Osteoblast (primary cell): ENCODE measurements at places on chromosomes 16 and 17. TPM values are rescaled to one million over a fixed set of nuclear protein-coding genes. Genes with fewer than 3 reads are reported as not detected.

The GNPTG gene
- total RNA-seq: 67.8 and 69.1 TPM in 2 replicates

The GAST gene
- not detected in 2 replicates for total RNA-seq

The ADAD2 gene
- total RNA-seq: under 0.01 TPM in 1 of 2 replicates, not detected in the other

The ATXN7L3 gene
- total RNA-seq: 34.5 and 38.4 TPM in 2 replicates

- no peaks in the 10 kb centered on the region for H3K27me3 ChIP-seq
- no peak overlapping the region for H3K27ac ChIP-seq
- peak; percentile 88 for DNase-seq
- H3K4me1 ChIP-seq: peaks cover 13% of the 10 kb centered on the region
- H3K4me3 ChIP-seq: peak overlapping the region; percentile 79
Observed at GRCh38 chr17:65559804-65560627, 1.4 kb downstream of the AXIN2 start.

DNA sequence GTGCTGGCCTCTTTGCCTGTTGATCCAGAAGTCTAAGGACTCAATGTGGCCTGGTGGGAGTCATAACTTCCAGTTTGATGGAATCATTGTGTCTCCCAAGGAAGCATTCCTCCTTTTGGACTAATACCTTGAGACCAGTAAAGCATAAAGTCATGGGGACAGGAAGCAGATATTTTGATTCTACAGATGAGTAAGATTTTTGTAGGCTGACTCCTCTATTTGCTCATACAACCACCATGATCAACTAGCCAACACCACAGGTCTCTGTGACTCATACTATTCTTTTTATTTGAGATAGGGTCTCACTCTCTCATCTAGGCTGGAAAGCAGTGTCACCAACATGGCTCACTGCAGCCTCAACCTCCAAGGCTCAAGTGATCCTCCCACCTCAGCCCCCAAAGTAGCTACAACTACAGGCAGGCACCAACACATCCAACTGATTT, 6.2 kb downstream of the MT2A start:
- peaks cover 57% of the 10 kb centered on the region for H3K4me1 ChIP-seq
- peak overlapping the region; percentile 65 for H3K27ac ChIP-seq
- no peaks in the 10 kb centered on the region for H3K36me3 ChIP-seq
- H3K4me3 ChIP-seq: no peak overlapping the region
- peak; percentile 89 for DNase-seq
- no peaks in the 10 kb centered on the region for H3K27me3 ChIP-seq

GRCh38 chr17:31415640-31416502, 24.4 kb downstream of the RAB11FIP4 start:
- H3K4me3 ChIP-seq: no peak overlapping the region
- no peak overlapping the region for H3K27ac ChIP-seq
- H3K27me3 ChIP-seq: peaks cover 8% of the 10 kb centered on the region
- H3K36me3 ChIP-seq: no peaks in the 10 kb centered on the region
- peaks cover 6% of the 10 kb centered on the region for H3K4me1 ChIP-seq
- DNase-seq: no peak

GRCh38 chr17:57255182-57255775, 1.0 kb upstream of the MSI2 start:
- H3K27me3 ChIP-seq: peaks cover 19% of the 10 kb centered on the region
- no peak overlapping the region for H3K27ac ChIP-seq
- no peaks in the 10 kb centered on the region for H3K4me1 ChIP-seq
- DNase-seq: no peak

DNA sequence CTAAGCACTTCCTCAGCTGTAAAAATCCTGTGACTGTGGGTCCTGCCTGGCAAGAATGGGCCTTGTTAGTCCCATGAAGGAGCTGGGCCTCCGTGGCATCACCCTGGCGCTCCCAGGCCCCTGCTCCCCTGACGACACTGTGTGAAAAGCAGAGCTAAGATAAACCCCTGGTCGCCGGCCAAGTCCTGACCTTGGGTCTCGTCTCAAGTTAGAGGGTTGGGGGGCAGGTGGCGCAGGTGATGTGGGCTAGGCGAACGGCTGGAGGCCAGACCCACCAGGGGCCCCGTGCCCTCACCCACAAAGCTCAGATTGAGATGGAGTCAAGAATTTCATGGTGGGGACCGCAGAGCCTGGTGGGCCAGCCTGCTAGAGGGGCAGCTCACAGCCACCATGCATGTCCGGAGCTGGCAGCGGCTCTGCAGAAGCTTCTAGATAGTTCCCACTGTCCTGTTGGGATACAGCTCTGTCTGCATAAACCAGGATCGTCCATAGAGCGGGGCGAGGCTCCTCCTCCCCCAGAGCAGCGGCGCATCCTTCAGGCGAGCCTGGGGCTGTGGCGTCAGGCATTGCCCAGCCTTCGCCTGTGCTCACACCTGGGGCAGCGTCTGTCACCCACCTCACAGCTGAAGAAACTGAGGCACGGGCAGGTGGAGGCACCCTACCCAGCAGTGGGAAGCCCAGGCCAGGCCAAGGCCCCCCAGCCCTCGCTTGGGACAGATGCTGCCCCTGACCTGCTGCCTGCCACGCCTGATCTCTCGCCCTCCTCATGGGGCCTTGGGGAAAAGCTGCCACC, 12.0 kb downstream of the CYBC1 start:
- peak; percentile 88 for DNase-seq
- H3K4me3 ChIP-seq: no peak overlapping the region
- no peaks in the 10 kb centered on the region for H3K27me3 ChIP-seq
- H3K4me1 ChIP-seq: no peaks in the 10 kb centered on the region
- H3K27ac ChIP-seq: no peak overlapping the region

DNA sequence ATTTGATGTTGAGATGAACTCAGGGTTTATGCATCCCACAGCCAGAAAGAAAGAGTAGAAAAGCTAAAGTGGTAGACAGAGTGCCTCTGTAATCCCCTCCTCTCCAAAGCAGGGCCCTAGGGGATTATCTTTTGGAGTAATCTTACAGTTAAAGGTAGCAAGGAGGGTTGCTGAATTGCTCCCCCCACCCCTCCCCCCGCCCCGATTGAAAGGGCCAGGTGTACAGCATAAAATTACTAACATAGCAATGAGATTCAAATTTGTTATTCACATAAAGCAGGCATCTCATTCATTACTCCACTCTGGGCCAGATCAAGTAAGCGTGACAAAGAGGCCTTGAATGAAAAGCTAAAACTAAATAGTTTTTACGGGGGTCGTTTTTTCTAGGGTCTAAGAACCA, 72.7 kb downstream of the STH start:
- peaks cover 12% of the 10 kb centered on the region for H3K36me3 ChIP-seq
- no peak overlapping the region for H3K27ac ChIP-seq
- DNase-seq: no peak
- H3K4me1 ChIP-seq: peaks cover 19% of the 10 kb centered on the region
- no peak overlapping the region for H3K4me3 ChIP-seq
- no peaks in the 10 kb centered on the region for H3K27me3 ChIP-seq

GRCh38 chr17:32697728-32698625, 178.9 kb downstream of the MYO1D start:
- H3K4me1 ChIP-seq: no peaks in the 10 kb centered on the region
- no peak overlapping the region for H3K27ac ChIP-seq
- no peak for DNase-seq
- no peaks in the 10 kb centered on the region for H3K27me3 ChIP-seq
